Naive thymus-derived CD8-positive, alpha-beta T cell (primary cell): ENCODE measurements at places on chromosomes 7 and 10. TPM values are rescaled to one million over a fixed set of nuclear protein-coding genes. Genes with fewer than 3 reads are reported as not detected.

The SPDYE11 gene
- not detected for total RNA-seq

The ITIH5 gene
- not detected for total RNA-seq

The FAM20C gene
- total RNA-seq = 0.66 TPM

The MAGI2 gene
- total RNA-seq = 0.65 TPM

The RPEL1 gene
- total RNA-seq = not detected

The OR2A1 gene
- total RNA-seq = not detected

- no peak overlapping the region for H3K27ac ChIP-seq
- peaks cover 7% of the 10 kb centered on the region for H3K27me3 ChIP-seq
- no peaks in the 10 kb centered on the region for H3K36me3 ChIP-seq
- H3K4me3 ChIP-seq = no peak overlapping the region
These were observed 28.9 kb downstream of the MGAM start for GRCh38 chr7:142024547-142024946.

DNA sequence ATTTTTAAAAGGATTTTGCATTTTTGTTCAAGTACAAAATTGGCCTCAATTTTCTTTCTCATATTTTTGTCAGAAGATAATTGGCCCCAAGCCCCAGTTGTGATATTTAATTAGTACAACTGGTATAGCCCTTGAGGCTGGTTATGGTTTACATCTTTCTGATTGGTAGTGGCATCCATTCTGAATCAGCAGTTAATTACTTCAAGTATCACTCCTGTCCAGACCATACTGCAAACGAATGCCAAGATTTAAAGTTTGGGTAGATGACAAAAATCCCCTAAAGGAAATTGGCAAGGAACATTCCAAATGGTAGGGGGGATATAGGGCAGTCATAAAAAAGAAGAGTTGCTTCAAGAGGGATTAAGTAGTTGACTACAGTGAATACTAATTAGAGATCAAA, 23.1 kb downstream of the MYPN start:
- DNase-seq = no peak
- H3K27me3 ChIP-seq = peaks cover 4% of the 10 kb centered on the region
- H3K27ac ChIP-seq = no peak overlapping the region
- H3K36me3 ChIP-seq = no peaks in the 10 kb centered on the region
- H3K4me3 ChIP-seq = no peak overlapping the region

DNA sequence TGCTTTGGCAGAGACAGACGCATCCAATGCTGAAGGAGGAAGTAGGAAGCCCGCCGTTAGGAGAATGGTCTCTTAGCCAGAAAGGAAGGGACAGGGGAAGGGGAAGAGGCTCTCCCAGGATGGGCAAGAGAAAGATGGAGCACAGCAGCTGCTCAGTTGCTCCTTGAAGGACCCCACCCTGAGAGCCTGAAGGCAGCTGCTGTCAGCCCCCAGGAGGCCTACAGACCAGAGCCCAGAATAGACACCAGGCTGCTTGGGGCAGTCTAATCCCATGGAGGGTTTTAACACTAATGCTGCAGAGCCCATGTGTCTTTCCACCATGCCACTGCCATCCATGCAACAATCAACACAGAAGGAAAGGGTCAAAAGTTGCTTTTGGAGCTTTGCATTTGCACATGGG, 3.5 kb upstream of the C7orf33 start:
- no peaks in the 10 kb centered on the region for H3K36me3 ChIP-seq
- DNase-seq = no peak

- no peaks in the 10 kb centered on the region for H3K27me3 ChIP-seq
- DNase-seq = no peak
- no peaks in the 10 kb centered on the region for H3K36me3 ChIP-seq
- no peak overlapping the region for H3K4me3 ChIP-seq
- H3K4me1 ChIP-seq = peaks cover 11% of the 10 kb centered on the region
These were observed 41.1 kb downstream of the STK32C start for GRCh38 chr10:132266594-132267161.

GRCh38 chr10:131363416-131363815, 51.9 kb upstream of the TCERG1L start:
- no peak for DNase-seq
- H3K27ac ChIP-seq = no peak overlapping the region
- H3K4me1 ChIP-seq = no peaks in the 10 kb centered on the region
- peaks cover 17% of the 10 kb centered on the region for H3K27me3 ChIP-seq

- no peak overlapping the region for H3K27ac ChIP-seq
- H3K27me3 ChIP-seq = no peaks in the 10 kb centered on the region
- no peaks in the 10 kb centered on the region for H3K36me3 ChIP-seq
- DNase-seq = no peak
These were observed 40.2 kb upstream of the PDLIM1 start for GRCh38 chr10:95330966-95331453.

GRCh38 chr10:4632757-4633156, 193.2 kb upstream of the AKR1E2 start:
- no peaks in the 10 kb centered on the region for H3K36me3 ChIP-seq
- H3K4me3 ChIP-seq = no peak overlapping the region
- H3K4me1 ChIP-seq = no peaks in the 10 kb centered on the region

GRCh38 chr7:95473276-95473985, 12.3 kb upstream of the ASB4 start:
- no peak overlapping the region for H3K27ac ChIP-seq
- H3K4me1 ChIP-seq = peaks cover 4% of the 10 kb centered on the region
- no peak for DNase-seq

DNA sequence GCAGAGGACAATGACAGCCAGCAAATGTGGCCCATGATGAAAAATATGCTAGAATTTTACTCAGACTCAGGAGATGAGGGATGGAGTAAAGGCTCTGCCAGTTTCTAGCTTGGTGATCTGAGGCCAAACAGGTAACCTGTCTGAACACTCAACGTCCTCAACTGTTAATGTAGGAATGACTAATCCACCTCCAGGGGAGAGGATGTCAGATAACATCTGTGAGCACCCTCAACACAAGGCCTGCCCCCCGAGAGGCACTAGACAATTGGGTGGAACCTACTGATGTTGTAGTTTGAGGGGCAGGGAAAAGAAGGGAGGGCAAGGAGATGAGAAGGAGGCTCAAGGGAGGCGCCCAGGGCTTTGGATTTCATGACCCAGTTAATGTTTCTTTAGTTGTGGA, 445.1 kb downstream of the PLXNA4 start:
- no peaks in the 10 kb centered on the region for H3K27me3 ChIP-seq
- no peaks in the 10 kb centered on the region for H3K4me1 ChIP-seq
- no peak overlapping the region for H3K4me3 ChIP-seq
- DNase-seq = no peak
- no peak overlapping the region for H3K27ac ChIP-seq

- H3K27me3 ChIP-seq = no peaks in the 10 kb centered on the region
- DNase-seq = no peak
- H3K27ac ChIP-seq = no peak overlapping the region
These were observed 22.9 kb downstream of the ATE1 start for GRCh38 chr10:121904888-121905287.

- peak overlapping the region; percentile 33 for H3K4me3 ChIP-seq
- H3K27me3 ChIP-seq = no peaks in the 10 kb centered on the region
- H3K4me1 ChIP-seq = no peaks in the 10 kb centered on the region
- peaks cover 19% of the 10 kb centered on the region for H3K36me3 ChIP-seq
- no peak for DNase-seq
These were observed 113.7 kb downstream of the RGS10 start for GRCh38 chr10:119428789-119429188.

GRCh38 chr7:32026083-32026425, 44.2 kb downstream of the PDE1C start:
- H3K27ac ChIP-seq = no peak overlapping the region
- no peak overlapping the region for H3K4me3 ChIP-seq
- DNase-seq = no peak
- no peaks in the 10 kb centered on the region for H3K36me3 ChIP-seq
- H3K4me1 ChIP-seq = no peaks in the 10 kb centered on the region

GRCh38 chr7:15345216-15345615, 216.6 kb downstream of the AGMO start:
- no peaks in the 10 kb centered on the region for H3K27me3 ChIP-seq
- no peaks in the 10 kb centered on the region for H3K4me1 ChIP-seq
- H3K4me3 ChIP-seq = no peak overlapping the region
- H3K36me3 ChIP-seq = no peaks in the 10 kb centered on the region
- DNase-seq = no peak

GRCh38 chr7:106346167-106346677, 61.4 kb upstream of the NAMPT start:
- H3K4me3 ChIP-seq = no peak overlapping the region
- peaks cover 13% of the 10 kb centered on the region for H3K4me1 ChIP-seq
- peaks cover 42% of the 10 kb centered on the region for H3K36me3 ChIP-seq
- H3K27me3 ChIP-seq = peaks cover 12% of the 10 kb centered on the region
- no peak overlapping the region for H3K27ac ChIP-seq

GRCh38 chr7:93145354-93145753, 2.8 kb downstream of the SAMD9L start:
- H3K27me3 ChIP-seq = no peaks in the 10 kb centered on the region
- H3K4me1 ChIP-seq = peaks cover 31% of the 10 kb centered on the region
- H3K4me3 ChIP-seq = no peak overlapping the region
- peaks cover 17% of the 10 kb centered on the region for H3K36me3 ChIP-seq

- no peak overlapping the region for H3K27ac ChIP-seq
- no peaks in the 10 kb centered on the region for H3K4me1 ChIP-seq
- no peak for DNase-seq
- no peak overlapping the region for H3K4me3 ChIP-seq
These were observed 144.5 kb downstream of the PPP1R3A start for GRCh38 chr7:113774182-113774807.

GRCh38 chr7:80505900-80506500, 5.9 kb downstream of the GNAT3 start:
- no peak for DNase-seq
- H3K27ac ChIP-seq = no peak overlapping the region
- H3K36me3 ChIP-seq = no peaks in the 10 kb centered on the region
- no peaks in the 10 kb centered on the region for H3K4me1 ChIP-seq
- no peak overlapping the region for H3K4me3 ChIP-seq

GRCh38 chr10:121091961-121092719, 241.0 kb downstream of the WDR11 start:
- no peak overlapping the region for H3K27ac ChIP-seq
- no peaks in the 10 kb centered on the region for H3K4me1 ChIP-seq
- no peak for DNase-seq
- H3K4me3 ChIP-seq = no peak overlapping the region

DNA sequence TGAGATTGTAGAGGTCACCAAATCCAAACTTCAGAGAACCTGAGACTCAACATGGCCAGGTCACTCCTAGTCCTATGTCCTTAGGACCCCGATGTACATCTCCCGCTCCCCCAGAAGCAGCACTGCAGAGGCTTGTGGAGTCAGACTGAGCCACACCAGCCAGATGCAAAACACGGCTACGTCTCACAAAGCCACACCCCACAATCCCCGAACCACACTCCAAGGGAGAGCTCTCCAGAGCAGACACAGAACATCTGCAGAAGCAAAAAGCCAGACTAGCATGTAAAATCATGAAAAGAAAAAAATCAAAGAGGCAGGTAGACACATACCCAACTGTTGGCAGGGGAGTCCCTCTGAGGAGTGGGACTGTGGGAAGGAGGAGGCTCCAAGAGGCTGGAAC, 104.9 kb downstream of the CTBP2 start:
- no peak for DNase-seq
- no peaks in the 10 kb centered on the region for H3K36me3 ChIP-seq
- no peak overlapping the region for H3K27ac ChIP-seq
- H3K27me3 ChIP-seq = peaks cover 11% of the 10 kb centered on the region
- no peaks in the 10 kb centered on the region for H3K4me1 ChIP-seq

- no peaks in the 10 kb centered on the region for H3K27me3 ChIP-seq
- H3K4me3 ChIP-seq = no peak overlapping the region
- no peak overlapping the region for H3K27ac ChIP-seq
- H3K36me3 ChIP-seq = no peaks in the 10 kb centered on the region
- H3K4me1 ChIP-seq = no peaks in the 10 kb centered on the region
These were observed 177.3 kb downstream of the PHTF2 start for GRCh38 chr7:77975672-77976480.

DNA sequence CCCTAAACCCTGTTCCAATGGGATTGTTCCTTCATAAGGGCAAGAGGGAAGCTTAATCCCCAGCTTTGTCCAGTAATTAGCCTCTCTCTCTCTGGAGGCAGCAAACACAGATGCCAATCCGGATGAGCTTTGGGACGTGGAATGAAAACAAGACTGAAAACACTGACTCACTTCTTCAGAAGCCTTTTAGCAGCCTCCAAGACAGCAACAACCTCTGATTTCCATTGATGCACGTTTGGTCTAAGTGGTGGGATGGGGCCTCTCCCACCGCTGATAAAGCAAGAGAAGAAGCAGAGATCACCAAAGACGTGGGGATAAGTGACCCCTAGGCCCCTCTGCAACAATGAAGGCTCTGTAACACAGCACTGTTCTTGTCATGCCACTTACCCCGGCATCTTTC, 5.8 kb upstream of the GFRA1 start:
- peaks cover 44% of the 10 kb centered on the region for H3K27me3 ChIP-seq
- H3K36me3 ChIP-seq = no peaks in the 10 kb centered on the region
- H3K4me3 ChIP-seq = no peak overlapping the region
- no peak overlapping the region for H3K27ac ChIP-seq

DNA sequence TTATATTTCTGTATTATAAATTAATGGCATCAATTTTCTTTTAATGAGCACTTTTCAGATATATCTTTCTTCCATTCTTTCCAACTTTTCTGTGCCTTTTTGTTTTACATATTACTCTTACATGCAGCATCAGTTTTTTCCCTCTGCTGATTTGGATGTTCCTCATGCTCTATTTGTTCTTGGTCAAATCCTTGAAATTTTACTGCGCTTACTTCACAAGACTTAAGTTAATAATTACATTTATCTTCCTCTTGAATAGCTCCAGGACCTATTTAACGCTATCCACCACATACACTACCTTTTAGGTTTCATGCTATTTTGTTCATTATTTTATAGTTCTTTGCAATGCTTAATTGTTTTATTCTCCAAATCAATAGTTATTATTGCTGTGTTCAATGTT, 97.6 kb upstream of the CTTNBP2 start:
- no peak for DNase-seq
- no peak overlapping the region for H3K4me3 ChIP-seq
- no peaks in the 10 kb centered on the region for H3K4me1 ChIP-seq
- H3K27me3 ChIP-seq = peaks cover 2% of the 10 kb centered on the region
- no peaks in the 10 kb centered on the region for H3K36me3 ChIP-seq

DNA sequence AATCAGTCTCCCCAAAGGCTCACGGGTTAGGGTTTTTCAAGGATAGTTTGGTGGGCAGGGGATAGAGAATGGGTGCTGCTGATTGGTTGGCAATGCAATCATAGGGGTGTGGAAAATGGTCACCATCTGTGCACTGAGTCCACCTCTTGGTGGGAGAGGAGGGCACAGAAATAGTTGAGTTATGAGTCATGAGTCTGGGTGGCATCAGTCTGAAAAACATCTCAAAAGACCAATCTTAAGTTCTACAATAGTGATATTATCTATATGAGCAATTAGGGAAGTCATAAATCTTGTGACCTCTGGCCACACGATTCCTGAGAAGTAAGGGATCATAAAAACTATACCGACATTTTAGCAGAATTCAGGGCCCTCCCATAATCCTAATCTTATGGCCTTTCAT, 62.7 kb downstream of the LGI1 start:
- no peaks in the 10 kb centered on the region for H3K36me3 ChIP-seq
- H3K4me1 ChIP-seq = peaks cover 8% of the 10 kb centered on the region
- DNase-seq = no peak
- peaks cover 39% of the 10 kb centered on the region for H3K27me3 ChIP-seq
- no peak overlapping the region for H3K4me3 ChIP-seq
- no peak overlapping the region for H3K27ac ChIP-seq

DNA sequence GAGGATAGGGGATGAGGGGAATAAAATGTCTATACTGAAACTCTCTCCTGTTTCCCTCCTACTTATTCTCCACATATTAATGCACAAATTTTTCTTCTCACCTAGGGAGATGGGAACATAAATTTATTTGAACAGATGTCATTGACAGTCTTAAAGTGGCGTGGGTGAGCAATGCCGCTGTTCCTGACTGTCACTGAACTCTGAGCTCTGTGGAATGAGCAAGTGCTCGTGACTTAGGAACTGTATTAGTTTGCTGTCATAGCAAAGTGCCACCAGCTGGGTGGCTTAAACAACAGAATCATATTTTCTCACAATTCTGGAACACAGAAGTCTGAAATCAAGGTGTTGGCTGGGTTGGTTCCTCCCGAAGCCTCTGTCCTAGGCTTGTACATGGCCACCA, 29.1 kb downstream of the INPP5F start:
- H3K36me3 ChIP-seq = peaks cover 1% of the 10 kb centered on the region
- no peaks in the 10 kb centered on the region for H3K27me3 ChIP-seq
- H3K27ac ChIP-seq = no peak overlapping the region
